ENCODE measurements at places on chromosomes 1 and 21. TPM values are rescaled to one million over a fixed set of nuclear protein-coding genes. Genes with fewer than 3 reads are reported as not detected.

Gene PER3
- 4.3 TPM for polyA plus RNA-seq

GRCh38 chr1:41045740-41046139 is 24.2 kb upstream of the SLFNL1 start:
- no peak for DNase-seq

DNA sequence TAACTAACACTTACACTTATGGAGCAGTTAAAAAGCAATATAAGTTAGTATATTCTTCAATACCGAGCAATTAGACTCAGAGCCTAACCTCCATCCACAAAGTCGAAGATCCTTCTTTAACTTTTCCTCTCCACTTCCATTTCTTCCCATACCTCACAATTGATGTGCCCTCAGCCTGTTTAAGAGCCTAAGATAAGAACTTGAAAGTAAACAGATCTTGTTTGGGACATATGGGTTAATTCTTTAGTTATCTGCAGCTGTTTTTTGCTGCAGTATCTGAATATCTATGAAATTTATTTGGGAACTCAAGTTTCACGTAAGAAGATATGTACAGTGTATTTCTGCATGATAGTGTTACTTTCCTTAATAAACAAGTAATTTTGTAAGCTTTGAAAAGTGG is 51.5 kb downstream of the MIGA1 start:
- DNase-seq, result no peak

- no peak for DNase-seq
These were observed 67.6 kb downstream of the SEC16B start for GRCh38 chr1:177902266-177902665.

- no peak for DNase-seq
These were observed 86.2 kb downstream of the ATG4C start for GRCh38 chr1:62870148-62870547.

Gene PLPPR5
- polyA plus RNA-seq, result 1.8 TPM

Gene OR2L5
- polyA plus RNA-seq, result not detected

DNA sequence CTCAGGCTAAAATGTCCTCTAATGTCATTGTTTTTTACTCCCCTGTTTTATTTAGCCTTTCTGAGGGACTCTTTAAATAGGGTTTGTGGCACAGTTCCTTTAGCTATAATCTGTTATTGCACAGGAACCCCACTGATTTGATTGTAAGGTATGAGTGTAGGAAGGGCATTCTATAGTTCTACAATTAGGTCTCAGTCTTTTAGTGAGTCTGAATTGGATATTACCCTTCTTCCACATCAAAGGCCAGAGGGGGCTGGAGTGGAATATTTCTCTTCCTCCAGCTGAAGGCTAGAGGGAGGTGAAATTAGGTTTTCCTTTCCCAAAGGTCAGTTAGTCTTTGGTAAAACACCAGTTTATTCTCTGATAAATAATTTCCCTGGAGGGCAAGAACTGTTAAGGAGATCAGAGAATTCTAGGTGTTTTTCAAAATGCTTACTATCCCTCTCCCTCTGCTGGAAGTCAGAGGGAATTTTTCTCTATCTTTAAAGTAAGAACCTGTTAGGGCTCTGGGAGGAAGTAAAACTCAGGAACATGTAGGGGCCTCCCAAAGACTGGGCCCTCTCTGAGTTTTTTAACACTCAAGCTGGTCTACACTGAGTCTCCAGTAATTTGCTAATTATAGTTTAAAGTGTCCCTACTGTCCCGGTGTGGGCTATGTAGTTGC is 176.3 kb upstream of the ZNHIT6 start:
- DNase-seq, result no peak

GRCh38 chr1:64514197-64514765 is 44.4 kb downstream of the CACHD1 start:
- DNase-seq, result no peak

DNA sequence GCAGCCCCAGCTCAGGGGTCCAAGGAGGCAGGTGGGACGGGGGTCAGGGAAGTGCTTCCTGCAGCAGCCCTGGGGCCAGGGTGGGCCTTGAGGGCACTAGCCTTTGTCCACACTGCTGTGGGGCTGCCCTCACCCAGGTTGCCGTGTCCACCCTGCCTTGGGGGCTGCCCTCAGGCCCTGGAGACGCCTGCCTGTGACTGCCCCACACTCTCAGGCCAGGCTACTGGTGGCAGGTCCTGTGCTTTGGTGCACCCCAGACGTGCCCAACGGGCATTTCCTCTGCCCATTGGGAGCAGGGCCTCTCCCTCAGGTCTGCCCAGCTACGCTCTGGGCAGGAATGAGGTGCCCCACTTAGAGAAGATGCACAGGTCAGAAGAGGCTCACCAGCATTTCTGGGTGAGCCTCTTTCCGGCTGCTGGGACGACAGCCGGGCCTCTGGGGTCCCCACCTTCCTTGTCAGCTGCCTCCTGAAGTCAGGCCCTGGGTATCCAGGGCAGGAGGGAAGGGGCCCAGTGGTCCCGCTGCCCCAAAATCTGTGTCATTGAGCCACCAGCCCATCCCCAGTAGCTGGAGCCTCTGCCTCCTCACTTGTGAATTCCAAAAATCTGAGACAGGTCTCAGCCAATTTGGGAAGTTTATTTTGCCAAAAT is 2.7 kb upstream of the MMEL1 start:
- no peak for DNase-seq

Gene JAM2
- 38.1 TPM for polyA plus RNA-seq

DNA sequence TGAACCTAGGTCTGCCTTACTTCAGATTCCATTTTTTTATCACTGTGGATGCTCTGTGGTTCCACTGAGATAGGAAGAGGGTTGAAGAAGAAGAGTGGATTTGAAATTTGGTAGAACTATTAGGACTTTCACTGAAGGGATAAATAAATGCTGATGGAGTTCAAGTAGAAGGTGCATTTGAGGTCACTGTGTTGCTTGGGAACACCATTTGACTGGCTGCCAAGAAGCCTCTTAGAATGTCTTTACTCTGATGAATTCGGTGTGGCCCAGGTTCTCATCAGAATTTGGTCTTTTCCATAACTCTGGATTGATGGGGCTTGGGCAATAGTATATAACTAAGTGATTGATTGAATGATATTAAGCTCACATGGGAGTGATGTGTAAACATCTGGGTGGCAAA is 11.9 kb downstream of the XPR1 start:
- no peak for DNase-seq

Gene RWDD3
- polyA plus RNA-seq, result 29.7 TPM

DNA sequence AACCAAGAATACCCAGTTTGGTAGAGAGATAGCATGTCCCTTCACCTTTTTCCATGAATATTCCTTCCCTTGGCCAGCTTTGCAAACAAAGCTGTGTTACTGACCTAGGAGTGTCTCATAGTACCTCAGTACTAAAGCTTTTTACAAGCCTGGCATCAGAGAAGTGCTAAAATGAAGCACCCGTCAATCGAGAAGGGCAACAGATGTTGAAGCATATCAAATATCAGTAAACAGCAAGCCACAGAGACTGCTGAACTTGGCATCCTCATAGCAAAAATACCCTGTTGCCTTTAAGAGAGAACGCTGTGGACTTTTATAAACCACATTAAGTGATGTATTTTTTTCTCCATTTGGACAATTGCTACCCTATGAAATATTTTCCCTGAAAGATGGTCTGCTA is 128.6 kb upstream of the HOOK1 start:
- DNase-seq, result no peak

Gene ACADM
- 60.0 TPM for polyA plus RNA-seq

Gene FAM78B
- polyA plus RNA-seq, result 3.9 TPM
